ENCODE measurements at places on chromosomes 13 and 19.

GRCh38 chr19:46373491-46374359 lies 26.8 kb downstream of the PPP5C start:
- DNase-seq, result no peak

DNA sequence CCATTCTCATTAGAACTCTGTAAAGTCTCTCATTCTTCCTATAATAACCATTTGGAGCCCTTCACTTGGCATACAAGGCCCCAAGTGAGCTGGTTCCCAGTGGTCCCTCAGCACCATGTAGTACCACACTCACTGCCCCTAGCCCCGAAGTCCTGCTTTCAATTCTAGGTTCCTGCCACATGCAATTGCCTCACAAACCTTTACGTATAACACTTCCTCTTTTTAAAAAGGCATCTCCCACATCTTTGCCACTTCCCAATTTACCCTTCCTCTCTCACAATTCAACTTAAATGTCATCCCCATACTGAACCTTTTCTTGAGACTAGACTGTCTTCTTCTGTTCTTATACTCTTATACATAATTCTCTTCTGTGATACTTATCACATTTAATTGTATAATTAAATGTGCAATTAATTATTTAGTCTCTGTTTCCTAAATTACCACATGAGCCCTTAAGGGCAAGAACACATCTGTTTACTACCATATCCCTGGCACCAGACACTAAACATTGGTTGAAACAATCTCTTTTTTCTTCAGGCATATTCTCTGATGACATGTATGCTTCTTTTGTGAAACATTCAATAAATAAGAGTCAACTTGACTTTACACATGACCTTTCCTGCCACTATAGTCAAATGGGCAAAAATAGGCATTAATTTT lies 304.0 kb downstream of the SPRY2 start:
- DNase-seq, result peak; percentile 99

- no peak for DNase-seq
Observed at GRCh38 chr13:33884531-33885220, 66.7 kb downstream of the RFC3 start.

DNA sequence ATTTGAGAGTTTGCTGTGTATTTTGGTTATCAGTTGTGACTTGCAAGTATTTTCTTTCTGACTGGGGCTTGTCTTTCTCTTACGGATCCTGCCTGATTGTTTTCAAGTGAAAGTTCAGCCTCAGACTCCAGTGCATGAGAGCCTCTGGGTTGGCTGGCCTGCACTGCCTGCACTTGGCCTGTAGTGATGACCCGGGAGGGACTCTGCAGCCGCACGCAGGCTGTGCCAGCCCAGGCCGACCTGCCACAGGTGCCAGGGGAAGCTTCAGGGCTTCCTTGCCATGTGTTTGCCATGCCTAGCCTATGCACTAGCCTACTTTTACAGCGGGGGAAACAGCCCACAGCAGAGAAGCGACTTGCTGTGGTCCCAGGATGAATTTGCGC lies 77.0 kb downstream of the KDM4B start:
- DNase-seq, result no peak

- DNase-seq, result no peak
Observed at GRCh38 chr19:495402-496111, 729 bp upstream of the MADCAM1 start.

GRCh38 chr19:47107202-47107952 lies 6.2 kb downstream of the ZC3H4 start:
- DNase-seq, result no peak

GRCh38 chr13:109396266-109396665 lies 390.1 kb downstream of the IRS2 start:
- no peak for DNase-seq

DNA sequence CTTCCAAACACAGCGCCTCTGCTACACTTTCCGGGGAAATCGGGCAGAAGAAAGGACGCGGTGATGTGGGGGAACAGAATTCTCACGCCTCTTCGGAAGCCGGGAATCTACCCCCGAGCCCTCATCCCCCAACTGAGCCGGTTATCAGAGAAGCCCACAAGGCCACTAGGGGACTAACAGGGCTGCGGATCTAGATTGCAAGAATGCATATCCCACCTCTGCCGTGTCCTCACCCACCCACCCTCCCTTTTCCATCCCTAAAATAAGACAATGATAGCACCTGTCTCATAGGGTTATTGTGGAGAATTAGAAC lies 1.1 kb downstream of the IGFLR1 start:
- no peak for DNase-seq

- no peak for DNase-seq
Observed at GRCh38 chr19:48964205-48965039, 687 bp upstream of the FTL start.

DNA sequence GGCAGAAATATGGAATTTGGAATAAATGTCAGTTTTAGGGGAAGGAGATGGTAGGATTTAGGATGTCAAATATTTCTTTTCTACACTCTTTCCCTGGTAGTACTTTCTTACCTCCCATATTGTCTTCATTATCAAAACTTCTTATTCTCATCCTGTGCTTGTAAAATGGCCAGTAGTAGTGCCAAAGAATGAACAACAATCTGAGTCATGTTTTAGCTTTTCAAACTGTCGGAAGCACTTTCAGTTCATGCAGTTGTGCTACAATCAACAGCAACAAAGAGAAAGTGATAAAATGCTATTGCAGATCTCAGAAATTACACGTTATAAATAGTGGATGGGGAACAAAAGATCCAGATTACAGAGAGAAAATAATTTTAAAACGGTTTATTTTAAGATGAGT lies 193.7 kb upstream of the RXFP2 start:
- no peak for DNase-seq

GRCh38 chr19:33697766-33698165 lies 76.0 kb downstream of the CHST8 start:
- no peak for DNase-seq

DNA sequence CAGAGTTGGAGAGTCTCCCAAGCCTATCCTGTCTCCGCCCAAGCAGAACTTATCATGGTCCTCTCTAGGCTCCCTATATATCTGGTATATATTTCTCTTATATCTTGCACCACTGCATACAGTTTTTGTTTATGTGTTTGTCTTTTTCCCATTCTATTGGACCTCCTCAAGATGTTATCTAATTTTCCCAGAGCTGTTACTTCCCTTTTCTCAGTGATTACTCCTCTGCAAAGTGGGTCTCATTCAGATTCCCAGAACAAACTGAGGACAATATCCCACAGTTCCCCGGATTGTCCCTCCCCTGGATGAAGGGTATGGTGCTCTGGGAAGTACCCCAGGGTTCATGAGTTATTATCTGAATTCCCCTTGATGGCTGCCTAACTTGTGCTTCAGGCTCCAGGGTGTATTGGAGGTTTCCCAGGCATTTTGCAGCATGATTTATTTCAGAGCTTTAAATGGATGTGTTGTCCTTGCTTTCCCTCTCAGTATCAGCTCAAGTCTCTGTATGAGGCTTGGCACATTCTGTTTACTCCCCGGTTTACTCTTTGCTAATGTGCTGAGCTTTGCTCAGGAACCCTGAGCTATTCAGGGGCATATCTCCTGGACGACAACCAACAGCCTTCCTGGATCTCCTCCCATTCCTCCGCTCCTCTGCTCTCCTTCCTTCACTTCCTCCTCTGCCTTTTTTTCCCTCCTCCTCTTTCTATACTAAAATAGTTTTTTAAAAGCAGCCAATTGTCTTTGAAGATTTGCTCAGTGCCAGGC lies 329.3 kb downstream of the SPRY2 start:
- DNase-seq, result no peak

- no peak for DNase-seq
Observed at GRCh38 chr13:103236213-103236612, 170.0 kb upstream of the SLC10A2 start.

DNA sequence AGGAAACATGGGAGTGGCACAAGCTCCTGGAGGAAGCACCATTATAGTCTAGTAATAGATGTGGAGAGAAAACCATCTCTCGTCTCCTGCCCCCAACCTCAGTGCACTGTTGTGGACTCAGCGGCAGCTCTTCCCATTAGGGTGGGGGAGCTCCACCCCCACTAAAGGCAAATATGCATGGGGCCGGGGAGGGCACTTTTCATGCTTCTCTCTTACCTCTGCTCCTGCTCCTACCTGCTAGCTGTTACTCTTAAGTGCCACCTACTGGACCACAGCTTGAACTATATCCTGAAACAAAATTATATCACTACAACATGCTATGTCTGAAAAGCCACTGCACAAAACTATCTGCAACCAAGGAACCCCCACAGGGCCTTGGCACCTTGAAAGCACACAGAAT lies 112.6 kb upstream of the DACH1 start:
- DNase-seq, result peak; percentile 62

DNA sequence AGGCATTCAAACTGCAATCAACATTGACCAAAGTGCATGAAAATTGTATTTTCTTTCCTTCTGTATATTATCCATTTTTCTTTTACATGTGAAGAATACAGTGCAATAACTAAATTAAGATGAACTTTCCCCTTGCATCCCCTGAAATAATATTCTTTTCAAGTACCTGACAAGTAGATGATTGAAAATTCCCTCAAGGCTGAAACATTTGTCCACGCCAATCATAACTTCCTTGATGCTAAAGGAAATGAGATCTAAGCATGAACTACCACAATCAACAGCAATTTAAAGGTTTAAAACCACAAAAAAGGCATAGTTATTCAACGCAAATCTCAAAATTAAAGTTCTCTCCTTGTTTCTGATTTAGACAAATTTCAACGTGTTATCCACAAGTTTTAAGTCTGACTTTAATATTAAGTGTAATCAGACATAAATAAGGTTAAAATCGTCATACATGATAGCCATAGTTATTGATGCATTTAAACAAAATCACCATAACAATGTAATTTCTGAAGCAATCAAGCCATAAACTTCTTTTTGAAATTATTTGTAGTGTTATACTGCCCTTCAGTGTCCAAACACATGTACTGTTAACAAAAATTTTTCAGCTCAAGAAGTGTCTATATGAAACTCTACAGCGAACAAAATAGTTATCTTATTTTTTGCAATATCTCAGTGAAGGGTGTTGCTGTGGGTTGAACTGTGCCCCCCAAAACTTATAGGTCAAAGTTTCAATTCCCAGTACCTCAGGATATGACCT lies 169.5 kb downstream of the DCLK1 start:
- DNase-seq, result no peak

DNA sequence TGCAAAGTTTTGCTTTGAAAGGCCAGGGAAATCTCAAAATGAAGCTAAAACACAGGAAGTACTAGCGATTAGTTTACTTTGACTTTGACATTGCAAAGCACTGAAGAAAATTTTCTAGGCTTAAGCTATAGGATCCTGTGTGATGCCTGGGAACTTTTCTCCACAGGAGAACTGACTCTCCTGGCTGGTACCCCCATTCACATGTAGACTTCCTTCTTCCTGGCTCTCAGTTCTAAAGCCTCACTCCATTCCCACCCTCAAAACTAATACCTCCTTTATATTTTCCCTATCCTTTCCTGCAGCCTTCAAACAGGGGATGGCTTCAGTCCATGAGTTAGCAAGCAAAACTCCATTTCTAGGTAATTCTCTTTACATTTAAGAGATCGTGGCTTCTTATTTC lies 189.5 kb downstream of the SLITRK1 start:
- DNase-seq, result no peak

GRCh38 chr13:99339736-99340397 lies 32.7 kb upstream of the GPR183 start:
- DNase-seq, result peak; percentile 86

DNA sequence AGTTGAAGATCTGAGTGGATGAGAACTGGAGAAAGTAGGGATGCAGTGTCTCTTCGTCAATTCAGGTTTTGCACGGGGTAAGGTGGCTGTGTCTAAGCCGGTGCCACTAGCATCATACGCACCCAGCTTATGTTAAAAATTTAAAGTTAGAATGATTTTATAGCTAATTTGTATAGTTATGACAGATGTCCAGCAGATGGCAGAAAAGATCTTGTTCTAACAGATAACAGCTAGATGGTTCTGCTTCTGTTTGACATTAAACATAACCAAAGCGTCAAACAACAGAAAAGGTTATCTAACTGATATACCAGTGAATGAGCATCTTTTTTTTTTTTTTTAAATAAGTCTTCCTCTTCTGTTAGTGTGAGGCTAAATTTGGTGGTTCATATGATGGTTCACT lies 18.8 kb upstream of the EDDM13 start:
- DNase-seq, result peak; percentile 75

- DNase-seq, result no peak
Observed at GRCh38 chr13:60398907-60399589, 2.0 kb downstream of the TDRD3 start.

- peak; percentile 22 for DNase-seq
Observed at GRCh38 chr13:20090349-20090748, 70.5 kb downstream of the GJA3 start.

DNA sequence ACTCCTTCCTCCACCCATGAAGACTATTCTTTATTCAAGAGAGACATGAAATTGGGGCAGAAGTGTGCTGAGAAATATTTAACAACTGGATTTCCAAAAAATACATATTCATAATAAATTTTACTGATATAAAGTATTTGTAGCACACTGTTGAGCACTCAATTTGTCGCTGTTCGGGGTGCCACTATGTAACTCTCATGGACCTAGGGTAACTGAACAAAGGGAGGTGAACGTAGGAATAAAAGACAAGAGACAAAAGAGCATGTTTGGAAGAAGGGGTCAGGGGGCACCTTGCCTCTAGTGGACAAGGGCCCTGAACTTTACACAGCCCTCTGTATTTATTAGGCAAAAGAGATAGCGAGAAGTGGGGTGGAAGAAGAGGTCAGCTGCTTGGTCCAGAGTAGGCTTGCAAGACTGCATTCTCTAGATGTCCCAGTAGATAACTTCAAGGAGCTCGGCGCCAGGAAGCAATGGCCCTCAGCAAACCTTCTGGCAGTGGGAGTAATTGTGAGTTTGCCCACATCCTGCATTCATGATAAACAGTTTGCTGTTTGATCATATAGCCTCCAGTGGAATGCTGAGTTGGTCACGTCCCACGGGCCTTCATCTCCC lies 4.5 kb upstream of the ZNF175 start:
- DNase-seq, result no peak

- no peak for DNase-seq
Observed at GRCh38 chr13:41673640-41674039, 216.3 kb downstream of the RGCC start.

GRCh38 chr19:49336482-49337266 lies 1.5 kb downstream of the CD37 start:
- DNase-seq, result no peak

DNA sequence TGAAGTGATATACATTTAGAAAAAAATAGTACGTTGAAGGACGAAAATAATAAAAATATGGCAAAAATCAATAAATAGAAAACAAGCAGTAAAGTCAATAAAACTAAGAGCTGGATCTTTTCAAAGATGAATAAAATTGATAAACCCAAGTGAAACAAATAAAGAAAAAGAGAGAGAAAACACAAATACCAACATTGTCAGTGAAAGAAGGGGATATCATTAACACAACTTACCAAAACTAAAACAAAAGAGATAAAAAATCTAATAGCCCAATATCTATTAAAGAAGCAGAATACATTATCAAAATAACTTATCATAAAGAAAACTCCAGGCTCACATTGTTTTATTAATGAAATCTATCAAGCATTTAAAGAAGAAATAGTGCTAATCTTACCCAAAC lies 675.1 kb downstream of the UQCRFS1 start:
- no peak for DNase-seq
